ENCODE measurements at places on chromosomes 7 and 10.

- DNase-seq, result no peak
Measured at GRCh38 chr10:100811752-100812750, 66.7 kb downstream of the PAX2 start.

GRCh38 chr7:133355822-133356221, 102.9 kb downstream of the EXOC4 start:
- DNase-seq, result no peak

DNA sequence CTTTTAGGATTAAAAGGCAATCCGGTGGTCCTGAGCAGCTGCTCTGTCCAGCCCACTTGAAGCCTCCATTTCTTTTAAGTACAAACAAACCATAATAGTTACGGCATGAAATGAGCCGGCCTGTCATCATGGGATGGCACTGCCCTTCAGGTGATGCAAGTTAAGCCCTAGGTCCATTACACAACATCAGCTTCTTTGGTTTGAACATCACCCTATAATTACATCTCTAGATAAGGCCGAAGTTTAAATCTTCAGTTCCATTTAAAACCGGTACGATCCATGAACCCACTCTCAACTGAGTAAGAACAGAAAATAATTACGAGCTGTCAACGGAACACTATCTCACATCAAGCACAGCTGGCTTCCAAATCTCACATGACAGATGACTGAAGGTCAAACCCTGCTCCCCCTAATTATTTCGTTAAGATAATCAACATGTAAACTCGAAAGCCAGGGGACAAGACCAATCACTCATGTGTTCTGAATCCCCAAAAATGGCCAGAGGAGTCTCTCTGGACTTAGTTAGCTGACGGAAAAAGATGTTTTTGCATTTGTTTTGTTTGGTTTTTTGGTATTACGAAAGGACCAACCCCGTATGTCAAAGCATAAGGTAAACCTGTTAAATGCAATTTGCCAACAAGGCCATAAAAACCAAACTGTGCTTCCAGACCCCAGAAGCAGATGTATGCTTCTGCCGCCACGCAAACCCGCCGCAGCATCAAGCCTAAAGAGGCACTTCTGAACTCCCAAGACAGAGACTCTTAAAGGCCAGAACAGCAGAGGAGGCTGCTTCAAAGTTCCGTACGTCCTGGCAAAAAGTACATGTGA, 10.8 kb downstream of the GNA12 start:
- no peak for DNase-seq

DNA sequence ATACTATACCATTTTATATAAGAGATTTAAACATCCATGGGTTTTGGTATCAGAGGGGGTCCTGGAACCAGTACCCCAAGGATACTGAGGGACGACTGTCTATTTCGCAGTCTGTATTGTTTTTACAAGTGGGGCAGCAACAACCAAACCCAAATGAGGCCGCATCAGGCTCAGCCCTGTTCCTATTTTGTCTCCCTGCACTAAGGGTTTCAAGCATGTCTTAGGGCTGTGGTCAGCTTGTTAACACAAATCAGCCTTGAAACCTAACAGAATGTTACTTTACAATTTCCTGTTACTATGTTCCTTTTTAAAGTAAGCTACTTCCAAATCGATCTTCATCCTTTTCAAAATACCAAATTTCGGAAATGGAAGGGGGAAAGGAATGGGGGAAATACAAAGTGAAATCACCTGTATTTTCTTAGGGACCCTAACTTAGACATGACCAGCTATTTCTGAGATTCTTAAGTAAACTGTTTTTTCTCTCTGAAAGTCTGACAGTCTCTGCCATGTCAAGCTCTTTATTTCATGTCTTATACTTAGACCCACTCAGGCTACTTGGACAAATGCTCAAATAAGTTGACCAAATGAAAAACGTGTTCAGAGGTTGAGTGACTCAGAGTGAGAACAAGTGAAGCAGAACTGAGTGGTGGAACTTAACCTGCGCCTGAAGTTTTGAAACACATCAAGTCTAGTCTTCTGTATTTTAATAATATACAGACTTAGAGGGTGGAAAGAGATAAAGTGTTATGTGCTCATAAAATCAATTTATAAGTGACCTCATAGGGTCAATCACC, 75.8 kb downstream of the C1GALT1 start:
- no peak for DNase-seq

DNA sequence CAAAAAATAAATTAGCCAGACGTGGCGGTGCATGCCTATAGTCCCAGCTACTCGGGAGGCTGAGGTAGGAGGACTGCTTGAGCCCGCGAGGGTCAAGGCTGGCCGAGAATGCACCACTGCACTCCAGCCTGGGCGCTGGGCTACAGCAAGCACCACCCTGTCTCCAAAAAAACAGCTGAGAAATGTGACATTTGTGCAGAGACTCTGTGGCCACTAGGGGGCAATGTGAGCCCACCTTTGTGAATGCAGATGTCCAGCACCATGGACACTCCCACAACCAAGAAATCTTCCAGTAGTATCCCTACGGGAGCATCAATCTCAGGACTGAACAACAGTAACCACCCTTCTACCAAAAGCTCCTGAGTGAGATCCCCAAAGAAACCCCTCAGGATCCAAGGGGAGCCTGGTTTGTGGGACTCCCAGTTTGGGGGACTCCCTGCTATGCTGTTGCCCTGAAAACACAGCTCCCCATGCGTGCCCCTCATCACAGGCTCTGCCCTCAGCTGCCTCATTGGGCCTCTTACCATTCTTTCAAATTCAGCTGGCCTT, 6.2 kb upstream of the AHCYL2 start:
- DNase-seq, result peak; percentile 54

Data from stimulated activated CD4-positive, alpha-beta T cell treated with anti-CD3 and anti-CD28 coated beads, Interleukin-12 subunit alpha, Interleukin-12 subunit beta, amount 100 ng/mL, for 24 hours (primary cell).